Activated naive CD8-positive, alpha-beta T cell treated with anti-CD3 and anti-CD28 coated beads, Interleukin-2, amount 10 ng/mL, durations not matched to agents 7 days and 5 days (primary cell): ENCODE measurements at places on chromosomes 16 and 17. TPM values are rescaled to one million over a fixed set of nuclear protein-coding genes. Genes with fewer than 3 reads are reported as not detected.

DNA sequence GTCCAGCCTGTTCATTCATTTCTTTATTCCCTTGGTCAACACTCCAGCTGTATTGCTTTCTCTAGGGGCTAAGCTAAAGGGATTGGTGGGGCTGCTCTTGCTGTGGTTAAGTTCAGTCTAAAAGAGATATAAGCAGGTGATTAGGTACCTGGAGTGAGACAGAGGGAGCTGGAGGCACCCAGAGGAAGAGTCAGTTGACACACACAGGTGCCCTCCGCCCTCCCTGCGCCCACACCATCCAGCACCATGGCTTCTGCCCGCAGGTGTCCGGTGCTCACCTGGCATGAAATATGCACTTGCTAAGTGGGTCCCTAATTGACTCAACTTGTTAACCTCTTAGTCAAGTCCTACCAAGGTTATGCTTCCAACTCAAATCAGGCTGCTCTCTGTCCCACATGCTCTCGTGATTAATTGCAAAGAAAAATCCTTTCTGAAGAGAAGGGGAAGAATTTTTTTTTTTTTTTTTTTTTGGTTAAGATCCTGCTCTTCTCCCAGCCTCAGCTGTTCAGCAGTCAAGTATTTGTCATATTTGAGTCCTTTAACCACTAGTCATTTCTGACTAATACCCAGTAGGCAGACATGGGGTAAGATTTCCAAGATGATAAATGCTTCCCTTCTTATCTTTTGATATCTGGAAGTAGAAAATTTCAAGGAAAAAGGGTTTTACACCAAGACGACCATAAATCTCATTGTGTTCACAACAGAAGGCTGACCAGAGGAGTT, 199.8 kb upstream of the WSCD1 start:
- DNase-seq, result no peak

Gene KRT9
- total RNA-seq, result not detected

DNA sequence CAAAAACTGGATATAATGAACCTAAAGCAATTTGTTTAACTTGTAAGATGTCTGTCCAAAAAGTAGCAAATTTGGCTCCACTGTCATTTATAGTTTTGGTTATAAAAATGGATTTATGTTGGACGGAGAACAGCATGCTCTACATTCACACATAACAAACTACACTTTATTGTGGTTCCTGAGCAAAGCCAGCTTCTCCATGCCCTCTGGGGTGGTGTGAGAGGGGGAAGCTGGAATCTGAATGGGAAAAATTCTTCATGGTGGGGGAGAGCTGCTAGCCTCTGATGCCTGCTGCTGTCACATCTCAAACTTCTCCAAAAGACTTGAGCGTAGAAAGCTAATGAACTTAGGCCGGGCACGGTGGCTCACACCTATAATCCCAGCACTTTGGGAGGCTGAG, 9.8 kb upstream of the METTL9 start:
- no peak for DNase-seq

Gene TBC1D3H
- not detected for total RNA-seq

DNA sequence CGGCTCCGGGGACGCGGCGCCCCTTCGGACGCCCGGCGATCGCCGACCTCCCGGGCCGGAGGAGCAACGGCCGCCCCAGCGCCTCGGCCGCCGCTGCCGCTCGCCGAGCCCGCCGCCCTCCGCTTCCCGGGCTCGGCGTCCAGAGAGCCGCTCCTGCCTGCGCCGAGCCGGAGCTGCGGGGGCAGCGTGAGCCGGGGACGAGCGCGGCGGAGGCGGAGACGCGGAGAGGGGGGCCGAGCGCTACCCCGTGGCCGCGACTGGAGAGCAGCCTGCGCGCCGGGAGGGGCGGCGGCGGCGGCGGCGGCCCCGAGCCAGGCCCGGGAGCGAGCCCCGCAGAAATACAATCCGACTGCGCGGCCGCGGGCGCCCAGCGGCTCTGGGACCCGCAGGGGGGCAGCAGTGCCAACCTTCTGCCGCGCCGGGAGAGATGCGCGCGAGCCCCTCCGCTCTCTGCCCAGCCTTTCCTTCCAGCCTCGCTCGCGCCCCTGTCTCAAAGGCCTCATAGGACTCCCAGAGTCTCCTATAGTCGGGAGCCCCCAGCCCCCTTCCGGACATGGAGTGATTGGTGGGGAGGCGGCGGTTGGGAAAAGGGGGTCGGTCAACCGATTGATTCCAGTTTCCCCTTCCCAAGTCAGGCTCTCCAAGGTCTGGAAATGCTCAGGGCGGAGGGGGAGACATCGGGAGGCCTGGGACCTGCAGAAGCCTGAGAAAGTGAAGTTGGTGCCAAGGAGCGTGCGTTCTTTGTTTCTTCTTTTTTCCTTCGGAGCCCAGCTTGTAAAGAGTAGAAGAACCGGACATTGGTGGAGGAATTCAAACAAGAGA, 1.0 kb upstream of the SDK2 start:
- peak; percentile 80 for DNase-seq

Gene RDM1
- 25.0 TPM for total RNA-seq

DNA sequence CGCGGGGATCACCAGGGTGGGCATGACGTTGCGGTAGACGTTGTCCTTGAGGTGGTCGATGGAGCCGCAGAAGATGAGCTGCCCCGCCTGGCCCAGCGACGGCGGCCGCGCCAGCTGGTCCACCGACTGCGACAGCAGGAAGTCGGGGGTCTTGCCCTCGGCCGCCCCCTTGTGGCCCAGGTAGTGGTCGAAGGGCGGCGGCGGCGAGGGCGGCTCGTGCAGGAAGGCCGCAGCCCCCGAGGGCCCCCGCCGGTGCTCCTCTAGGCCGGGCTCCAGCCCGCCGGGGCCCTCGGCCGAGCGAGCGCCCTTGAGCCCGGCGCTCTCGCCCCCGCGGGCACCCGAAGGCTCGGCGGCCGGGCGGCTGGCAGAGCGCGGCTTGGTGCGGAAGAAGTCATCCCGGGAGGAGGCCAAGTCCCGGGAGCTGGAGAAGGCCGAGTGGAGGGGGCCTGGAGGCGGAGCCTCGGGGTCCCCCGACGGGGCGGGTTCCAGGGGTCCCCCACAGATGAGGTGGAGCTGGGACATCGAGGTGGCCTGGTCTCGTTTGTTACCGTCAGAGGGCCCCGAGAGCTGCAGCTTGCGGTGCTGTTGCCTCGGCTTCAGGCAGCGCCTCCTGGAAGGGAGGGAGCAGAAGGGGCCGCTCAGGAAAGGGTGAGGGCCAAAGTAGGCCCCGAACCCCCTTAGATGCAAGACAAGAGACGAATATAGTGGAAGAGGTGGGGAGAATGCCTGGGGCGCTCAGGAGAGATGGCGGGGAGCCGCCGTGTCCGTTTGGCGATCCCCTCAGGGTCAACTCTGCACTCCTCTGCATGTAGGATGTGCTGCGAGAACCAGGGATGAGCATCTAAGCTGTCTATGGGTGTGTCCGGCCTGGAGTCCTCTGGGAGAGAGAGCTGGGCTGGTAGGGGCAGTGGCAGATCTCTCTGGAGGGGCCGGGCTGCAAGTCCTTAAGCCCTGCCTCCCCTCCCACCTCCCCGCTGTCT, 8.8 kb downstream of the FAM171A2 start:
- peak; percentile 82 for DNase-seq

DNA sequence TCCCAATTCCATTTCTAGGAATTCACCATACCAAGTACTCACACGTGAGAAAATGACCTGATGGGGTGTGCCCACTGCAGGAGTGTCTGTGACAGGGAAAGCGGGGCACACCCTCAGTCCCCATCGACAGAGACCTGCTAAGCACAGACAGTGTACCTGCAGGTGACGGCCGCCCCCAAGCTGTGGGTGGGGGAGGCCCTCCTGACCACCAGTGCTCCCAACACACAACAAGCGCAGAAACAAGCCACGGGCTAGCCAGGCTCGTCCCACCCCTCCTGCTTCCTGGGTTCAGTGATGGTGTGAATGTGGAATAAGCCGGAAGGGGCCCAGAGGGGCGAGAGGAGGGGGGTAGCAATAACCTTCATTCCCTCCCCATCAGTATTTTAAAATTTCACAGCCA, 31.9 kb downstream of the ZCCHC14 start:
- no peak for DNase-seq

GRCh38 chr17:38431346-38432145, 3.3 kb downstream of the ARHGAP23 start:
- DNase-seq, result no peak

DNA sequence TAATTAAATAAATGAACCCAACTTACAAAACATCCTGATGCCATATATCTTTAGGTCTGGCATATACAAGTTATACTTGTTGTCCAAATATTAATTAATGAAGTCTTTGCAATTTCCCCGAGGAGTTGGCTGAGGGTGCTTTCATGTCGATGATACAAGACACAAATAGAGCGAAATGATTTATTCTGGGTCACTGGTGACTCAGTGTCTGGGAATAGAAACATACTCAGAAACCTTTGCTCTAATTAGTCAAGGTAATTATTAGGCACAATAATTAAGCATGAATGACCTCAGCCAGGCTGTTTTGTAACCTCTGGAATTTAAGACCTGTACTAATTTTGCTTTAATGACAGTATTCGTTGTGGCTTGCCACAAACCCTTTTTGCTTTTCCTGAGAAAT, 37.0 kb upstream of the HAPSTR1 start:
- DNase-seq, result no peak

- no peak for DNase-seq
These were observed 14.6 kb upstream of the DHX8 start for GRCh38 chr17:43469145-43469544.

Gene TSNAXIP1
- total RNA-seq, result not detected

Gene CLEC10A
- total RNA-seq, result 0.45 TPM

Gene CCL4
- 14.8 TPM for total RNA-seq

GRCh38 chr17:77999413-78000173, 41.1 kb downstream of the TNRC6C start:
- DNase-seq, result no peak

Gene MPG
- 45.8 TPM for total RNA-seq

DNA sequence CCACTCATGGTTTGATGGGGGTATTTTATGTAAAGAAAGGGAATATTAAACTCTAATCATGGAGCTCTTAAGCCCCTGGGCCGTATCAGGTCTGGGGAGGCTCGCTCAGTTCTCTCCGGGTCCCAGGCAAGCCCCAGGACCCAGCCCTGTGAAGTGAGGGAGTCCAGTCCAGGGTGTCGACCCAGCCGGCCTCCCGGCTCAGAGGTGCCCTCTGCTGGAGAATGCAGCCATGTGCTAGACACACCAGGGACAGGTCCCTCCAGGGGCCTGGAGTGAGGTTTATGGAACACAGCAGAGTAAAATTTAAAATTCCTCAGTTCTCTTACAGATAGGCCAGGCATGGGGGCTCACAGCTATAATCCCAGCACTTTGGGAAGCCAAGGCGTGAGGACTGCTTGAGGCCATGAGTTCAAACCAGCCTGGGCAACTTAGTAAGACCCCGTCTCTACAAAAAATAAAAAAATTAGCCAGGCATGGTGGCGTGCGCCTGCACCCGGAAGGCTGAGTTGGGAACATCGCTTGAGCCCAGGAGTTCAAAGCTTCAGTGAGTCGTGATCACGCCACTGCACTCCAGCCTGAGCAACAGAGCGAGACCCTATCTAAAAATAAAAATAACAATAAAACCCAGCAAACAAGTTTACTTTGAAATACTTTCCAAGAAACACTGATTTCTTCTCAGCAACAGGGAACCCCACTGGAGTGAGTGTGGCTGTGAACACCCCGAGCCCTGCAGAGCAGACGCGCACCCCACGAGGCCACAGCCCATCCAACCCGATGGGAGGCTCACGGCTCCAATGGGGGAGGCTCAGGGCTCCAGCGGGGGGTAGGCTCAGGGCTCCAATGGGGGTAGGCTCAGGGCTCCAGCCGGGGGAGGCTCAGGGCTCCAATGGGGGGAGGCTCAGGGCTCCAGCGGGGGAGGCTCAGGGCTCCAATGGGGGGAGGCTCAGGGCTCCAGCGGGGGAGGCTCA, 72.2 kb downstream of the ZNF778 start:
- peak; percentile 73 for DNase-seq

DNA sequence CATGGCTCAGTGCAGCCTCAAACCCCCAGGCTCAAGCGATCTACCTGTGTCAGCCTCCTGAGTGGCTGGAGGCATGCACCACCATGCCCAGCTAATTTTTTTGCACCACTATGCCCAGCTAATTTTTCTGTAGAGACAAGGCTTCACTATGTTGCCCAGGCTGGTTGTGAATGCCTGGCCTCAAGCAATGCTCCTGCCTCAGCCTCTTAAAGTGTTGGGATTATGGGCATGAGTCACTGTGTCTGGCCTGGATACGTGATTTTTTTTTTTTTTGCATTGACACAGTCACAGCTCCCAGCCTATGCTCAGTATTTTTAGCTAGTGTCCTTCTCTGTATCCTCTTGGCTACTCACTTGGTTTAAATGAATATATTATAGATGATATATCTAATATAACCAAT, 377.0 kb upstream of the TNRC6C start:
- peak; percentile 7 for DNase-seq

Gene ALDOA
- 1,632 TPM for total RNA-seq

GRCh38 chr16:63410594-63410993, 1374.4 kb upstream of the CDH8 start:
- DNase-seq, result no peak

DNA sequence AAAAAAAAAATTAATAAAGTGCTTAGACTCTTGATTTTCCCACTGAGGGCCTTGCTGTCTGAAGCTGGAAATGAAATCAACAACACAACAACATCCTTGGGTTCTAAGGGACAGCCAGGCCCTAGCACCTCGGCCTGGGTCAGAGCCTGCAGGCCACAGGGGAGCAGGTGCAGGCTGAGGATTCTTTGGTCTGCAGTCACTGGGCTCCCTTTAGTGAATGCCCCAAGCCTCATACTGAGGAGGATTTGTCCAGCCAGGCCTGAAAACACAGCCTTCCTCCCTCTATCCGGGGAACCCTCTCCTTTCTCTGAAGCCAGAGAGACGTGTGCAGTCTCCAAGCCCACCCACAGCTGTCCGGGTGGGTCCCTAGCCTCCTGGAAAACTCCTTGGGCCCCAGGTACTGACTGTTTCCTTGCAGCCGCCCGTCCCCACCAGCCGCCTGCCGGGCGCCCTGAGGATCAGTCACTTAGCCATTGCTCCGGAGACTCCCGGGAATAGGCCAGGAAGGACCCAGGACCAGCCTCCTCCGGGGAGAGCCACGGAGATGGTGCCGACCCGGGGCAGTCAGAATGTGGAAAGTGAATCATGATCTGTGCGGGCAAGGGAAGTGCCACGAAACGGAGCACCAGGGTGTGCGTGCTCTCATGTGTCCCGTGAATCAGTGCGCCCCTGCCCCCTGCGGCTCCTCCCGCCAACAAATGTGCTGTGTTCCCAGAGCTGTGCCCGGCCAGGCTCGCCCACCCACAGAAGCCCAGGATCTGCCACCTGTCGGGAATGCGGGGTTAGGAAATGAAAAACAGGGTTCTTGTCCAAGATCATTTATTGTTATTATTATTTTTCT, 91.0 kb downstream of the RTN4RL1 start:
- no peak for DNase-seq

Gene ERAL1
- 34.3 TPM for total RNA-seq

DNA sequence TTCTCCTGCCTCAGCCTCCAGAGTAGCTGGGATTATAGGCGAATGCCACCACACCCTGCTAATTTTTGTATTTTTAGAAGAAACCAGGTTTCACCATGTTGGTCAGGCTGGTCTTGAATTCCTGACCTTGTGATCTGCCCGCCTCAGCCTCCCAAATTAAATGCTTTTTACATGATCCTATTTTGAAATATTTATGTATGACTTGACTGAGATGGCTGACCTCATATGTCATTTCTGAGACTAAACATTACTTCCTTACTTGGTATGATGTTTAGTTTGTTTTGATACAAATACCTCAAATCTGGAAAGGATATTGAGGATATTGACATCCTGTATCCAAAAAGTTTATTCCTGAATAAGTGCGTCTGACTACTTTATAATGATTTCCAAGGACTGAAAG, 11.9 kb downstream of the CALCOCO2 start:
- DNase-seq, result no peak

- DNase-seq, result no peak
These were observed 107.6 kb downstream of the ZNF423 start for GRCh38 chr16:49748322-49748721.

Gene HSD17B2
- total RNA-seq, result not detected
